ENCODE measurements at places on chromosomes 2 and 18. TPM values are rescaled to one million over a fixed set of nuclear protein-coding genes. Genes with fewer than 3 reads are reported as not detected.

OTOS gene
- 0.94 TPM for total RNA-seq

AKAIN1 gene
- total RNA-seq = 3.6 TPM

DPP10 gene
- total RNA-seq = 76.7 TPM

CYP27C1 gene
- total RNA-seq = 2.2 TPM

DNA sequence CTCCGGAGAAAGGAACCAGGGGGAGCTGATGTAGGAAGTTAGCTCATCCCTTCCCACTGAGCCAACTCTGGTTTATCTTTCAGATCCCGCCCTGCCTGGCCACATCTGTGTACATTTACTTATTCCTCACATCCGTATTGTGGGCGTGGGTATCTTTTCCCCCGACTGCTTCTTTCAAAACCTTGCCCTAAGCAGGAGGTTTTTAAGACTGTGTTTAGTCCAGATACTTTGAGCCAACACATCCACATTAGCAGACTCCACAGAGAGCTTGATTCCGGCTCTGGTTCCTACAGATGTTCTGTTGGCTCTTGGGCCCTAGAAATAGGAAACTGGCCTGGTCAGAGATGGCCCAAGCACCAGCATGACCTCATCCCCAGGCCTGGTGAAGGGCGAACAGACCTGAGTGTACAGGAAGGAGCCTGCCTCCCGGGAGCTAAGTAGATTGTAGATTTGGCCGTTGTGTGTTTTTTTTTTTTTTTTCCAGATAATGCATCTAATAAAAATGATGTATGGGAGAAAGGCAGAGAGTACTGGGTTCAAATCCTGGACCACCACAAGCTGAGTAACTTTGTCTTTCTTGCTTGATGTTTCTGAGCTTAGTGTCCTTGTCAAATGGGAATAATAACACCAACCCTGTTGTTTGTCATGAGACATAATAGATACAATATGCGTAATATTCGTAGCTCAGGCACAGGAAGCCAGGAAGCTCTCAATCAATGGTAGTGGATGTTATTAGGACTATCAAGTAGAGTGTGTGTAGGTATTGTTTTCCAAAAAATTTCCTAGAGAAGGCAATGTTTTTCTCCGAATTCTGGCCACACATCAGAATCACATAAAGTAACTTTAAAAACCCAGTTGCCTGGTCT, 92.3 kb downstream of the PRKCE start:
- no peak for DNase-seq

IL36RN gene
- total RNA-seq = not detected

DNA sequence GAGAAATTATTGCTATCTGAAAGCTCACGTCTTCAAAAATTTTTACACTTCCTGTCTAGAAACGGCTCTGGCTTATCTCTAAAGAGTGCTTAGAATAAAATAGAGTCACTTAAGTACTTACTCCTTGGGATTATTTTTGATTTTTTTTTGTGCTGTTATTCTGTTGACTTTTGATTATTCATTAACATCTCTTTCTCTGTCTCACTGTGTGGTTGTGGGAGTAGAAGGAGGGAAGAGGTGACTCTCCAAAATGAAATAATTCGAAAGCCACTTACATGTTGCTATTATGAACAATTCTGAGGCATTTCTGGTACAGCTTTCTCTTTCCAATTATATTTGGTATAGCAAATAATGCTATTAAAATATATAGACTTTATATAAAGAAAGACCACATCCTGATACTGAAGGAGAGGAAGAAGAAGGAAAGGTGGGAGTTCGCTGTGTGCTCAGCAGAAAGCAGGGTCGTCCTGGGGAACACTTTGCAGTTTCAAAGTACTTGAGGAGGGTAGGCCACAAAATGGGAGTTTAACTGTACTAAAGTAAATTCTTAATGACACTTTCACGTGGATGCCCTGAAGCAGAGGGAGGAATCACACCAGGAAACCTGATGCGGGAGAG, 9.6 kb upstream of the MMADHC start:
- no peak for DNase-seq

TRIM43 gene
- total RNA-seq = not detected

DNA sequence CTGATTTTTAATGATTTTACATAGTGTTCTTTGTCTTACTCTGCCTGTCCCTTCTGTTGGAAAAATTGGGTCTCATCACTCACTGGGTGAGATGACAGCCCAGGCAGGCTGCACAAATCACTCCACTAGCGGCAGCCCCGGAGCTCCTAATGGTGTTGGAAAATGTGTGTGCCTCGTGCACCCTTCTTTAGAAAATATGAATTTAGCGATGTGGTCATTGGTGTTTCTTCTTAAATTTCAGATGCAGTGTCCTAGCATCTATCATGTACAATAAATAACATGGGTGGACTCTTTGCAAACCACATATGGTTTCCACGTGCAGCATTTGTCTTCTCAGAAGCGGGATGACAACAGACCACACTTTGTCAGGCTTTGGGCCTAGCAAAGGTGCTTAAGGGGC, 194.2 kb downstream of the ACKR3 start:
- no peak for DNase-seq

DNA sequence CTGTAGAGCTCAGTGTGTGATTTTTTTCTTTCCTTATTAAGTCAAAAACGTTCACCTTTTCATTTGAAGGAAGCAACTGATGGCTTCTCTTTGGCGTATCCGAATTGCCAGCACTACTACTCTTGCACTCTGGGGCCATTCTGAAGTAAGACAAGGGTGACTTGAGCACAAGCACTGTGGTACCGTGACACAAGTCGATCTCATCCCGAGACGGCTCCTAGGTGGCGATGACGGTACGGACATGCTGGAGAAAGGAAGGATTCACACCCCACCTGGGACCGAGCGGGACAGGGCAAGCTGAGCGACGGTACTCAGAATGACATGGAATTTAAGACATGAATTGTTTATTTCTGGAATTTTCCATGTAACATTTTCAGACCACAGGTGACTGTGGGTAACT, 36.8 kb upstream of the LDLRAD4 start:
- DNase-seq = no peak

GRCh38 chr2:172726172-172726735, 9.4 kb upstream of the RAPGEF4 start:
- DNase-seq = no peak

GRCh38 chr2:23568211-23568610, 183.2 kb downstream of the KLHL29 start:
- no peak for DNase-seq

CCL20 gene
- not detected for total RNA-seq

DUSP2 gene
- total RNA-seq = 7.3 TPM
